ENCODE measurements at places on chromosomes 2 and 18.

- DNase-seq, result no peak
Observed at GRCh38 chr18:77092104-77093066, 40.2 kb downstream of the MBP start.

DNA sequence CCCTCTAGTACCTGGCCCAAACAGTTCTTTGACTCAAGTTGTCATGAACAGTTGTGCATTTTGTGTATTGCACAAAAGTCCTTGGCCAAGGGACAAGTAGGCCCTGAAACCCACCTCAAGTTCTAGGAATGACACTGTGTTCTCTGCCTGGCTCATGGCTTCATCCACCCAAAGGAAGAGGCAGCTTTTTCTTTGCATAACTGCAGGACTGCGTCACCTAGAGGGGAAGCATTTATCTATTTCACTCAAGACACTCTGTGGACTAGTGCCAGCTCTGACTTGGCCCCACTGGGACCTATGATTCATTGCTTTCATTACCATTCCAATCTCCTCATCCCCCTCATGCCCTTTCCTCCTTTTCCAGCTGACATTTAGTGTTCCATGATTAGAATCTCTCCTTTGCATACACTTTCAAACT, 119.3 kb upstream of the SIX2 start:
- no peak for DNase-seq

DNA sequence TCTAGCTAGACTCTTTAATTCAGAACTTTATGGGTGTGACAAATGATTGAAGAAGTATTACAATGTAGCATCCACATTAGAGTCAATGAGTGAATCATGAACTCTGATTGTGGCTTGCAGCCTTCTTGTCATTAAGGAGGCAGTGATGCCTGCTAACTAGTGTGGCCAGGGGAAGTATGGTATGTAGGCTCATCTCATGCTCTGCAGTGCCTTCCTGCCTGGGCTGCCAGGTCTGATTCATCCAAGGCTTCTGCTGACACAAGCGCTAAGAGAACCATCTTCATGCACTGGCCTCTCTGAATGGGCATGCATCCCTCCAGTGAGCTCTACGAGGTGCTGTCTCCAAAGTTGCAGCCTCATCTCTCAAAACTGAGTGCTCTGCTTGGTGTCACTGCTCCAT, 144.3 kb downstream of the MTCL1 start:
- no peak for DNase-seq

DNA sequence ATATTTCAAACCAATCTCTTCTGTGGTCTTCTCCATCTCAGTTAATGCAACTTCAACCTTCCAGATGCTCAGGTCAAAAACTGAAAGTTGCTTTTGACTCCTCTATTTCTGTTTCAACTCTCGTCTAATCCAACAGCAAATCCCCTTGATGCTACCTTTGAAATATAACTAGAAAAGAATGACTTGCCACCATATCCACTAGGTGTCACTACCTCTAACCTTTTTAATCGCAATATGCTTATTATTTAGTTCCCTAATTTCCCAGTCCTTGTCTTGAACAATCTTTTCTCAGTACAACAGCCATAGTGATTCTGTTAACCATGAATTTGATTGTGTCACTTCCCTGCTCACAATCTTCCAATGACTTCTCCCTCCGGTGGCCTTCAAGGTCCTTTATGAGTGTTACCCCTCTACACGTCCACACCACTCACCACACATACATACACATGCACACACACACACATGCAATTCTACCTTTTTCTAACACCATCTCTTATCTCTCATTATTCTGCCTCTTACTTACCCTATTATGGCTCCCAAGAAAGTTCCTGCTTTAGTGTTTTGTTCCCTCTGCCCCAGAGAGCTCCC, 245.5 kb upstream of the KCNJ3 start:
- DNase-seq, result no peak

- DNase-seq, result no peak
Observed at GRCh38 chr2:95344656-95345055, 47.5 kb downstream of the KCNIP3 start.

DNA sequence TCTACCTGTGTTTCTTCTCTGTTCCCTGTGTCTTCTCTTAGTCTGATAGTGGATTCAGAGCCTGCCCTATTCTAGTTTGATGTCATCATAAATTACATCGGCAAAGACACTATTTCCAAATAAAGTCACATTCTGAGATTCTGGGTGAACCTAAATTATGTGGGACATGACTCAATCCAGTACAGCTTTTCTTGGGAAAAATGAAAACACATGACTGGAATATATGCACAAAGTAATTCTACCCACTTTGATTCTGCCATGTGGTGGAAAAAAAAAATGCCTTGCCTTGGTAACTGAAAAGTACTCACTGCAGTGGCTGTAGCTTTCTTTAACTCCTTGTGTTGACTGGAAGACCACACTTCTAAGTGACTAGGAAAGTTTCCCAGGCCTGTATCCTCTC, 73.7 kb downstream of the LRATD1 start:
- DNase-seq, result no peak

DNA sequence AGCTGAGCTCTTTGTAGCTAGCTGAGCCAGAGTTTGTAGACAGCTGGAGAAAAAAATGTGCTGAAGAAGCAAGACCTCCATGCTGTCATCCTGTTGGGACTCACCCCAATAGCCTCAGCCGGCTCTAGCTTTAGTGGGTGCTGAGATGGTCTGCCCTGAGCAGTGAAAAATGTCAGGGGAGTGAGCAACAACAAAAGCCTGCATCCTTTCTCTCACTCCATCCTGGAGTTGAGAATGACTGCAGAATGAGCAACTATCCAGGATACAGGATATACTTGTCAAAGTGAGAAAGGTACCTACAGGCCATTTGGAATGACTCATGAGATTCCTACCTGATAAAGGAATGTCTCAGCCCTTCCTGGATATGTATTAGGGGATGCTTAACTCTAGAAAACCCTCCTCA, 146.1 kb upstream of the DLX2 start:
- no peak for DNase-seq

DNA sequence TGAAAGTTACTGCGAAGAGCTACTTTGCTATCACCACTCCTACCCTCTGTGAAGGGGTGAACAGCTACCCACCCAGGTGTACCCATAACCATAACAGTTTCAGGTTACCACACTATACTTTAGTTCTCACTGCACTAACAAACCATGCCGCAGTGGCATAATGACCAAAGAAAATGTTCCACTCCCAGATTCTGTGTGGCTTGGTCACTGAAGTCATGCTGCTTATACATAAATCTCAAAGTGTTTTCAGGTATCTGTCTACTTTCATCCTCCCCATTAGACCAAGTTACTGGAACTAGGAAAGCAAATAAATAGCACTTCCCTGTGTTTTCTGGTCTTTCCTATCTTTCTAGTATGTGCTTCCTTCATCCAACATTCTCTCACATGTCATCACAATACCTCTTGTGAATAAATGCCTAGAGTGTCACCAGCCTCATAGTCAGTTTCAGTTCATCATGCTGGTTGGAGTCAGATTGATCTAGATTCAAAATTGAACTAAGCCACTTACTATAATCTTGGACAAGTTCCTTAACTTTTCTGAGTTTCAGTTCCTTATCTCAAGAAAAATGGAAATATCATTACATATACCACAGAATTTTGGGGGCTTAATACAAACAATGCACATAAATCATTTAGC, 293.6 kb downstream of the FSIP2 start:
- no peak for DNase-seq

DNA sequence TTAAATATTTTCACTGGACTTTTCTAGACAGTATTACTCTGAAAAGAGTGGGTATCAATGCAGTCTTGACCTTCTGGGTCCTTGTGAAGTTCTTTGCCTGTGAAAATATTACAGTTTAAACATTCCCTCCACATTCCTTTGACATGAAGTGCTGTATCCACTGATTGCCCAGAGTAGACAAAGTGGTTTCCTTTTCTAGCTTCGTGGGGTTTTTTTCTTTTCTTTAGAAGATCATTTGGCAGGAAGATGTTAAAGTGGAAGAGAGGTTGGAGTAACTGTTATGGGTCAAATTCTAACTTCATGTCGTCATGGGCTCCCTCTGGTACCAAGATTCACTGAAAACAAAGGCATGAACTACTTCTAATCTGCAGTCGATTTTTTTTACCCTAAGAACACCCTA, 496.9 kb downstream of the EPHA4 start:
- no peak for DNase-seq

DNA sequence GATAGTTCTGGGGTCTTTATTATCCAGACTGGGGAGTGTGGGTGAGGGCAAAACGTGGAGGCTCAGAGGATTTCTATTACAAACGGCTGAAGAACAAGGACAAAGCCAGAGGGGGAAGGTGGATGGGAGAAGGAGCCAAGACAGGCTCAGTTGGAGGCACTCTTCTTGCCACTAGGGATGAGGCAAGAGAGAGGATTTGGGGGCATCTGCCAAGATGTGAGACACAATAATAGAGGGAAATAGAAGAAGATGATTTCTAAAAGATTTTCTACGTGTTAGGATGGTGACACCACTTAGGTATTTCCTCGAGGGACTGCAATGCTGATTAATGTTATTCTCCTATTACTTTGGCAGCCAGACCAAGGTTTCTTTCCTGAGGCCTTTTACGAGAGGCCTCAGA, 71.8 kb downstream of the APOB start:
- DNase-seq, result no peak

DNA sequence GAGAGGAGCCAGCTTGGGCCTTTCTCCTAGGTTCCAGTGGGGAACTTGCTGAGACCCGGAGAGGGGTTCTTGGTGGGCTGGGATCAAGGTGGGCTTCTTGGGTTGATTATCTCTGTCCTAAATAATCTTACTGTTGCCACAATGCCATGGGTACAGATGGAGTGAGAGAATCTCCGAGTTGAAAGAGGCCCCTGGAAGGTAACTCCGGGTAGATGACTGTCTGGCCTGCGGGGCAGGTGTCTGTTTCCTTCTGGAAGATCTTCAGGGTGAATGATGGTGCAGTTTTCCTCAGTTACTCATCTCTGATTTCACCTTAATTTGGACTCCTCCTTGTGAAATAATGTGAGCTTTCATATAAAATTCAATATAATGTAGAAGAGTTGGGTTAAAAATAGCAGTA, 159.4 kb downstream of the ACTR3 start:
- DNase-seq, result no peak

GRCh38 chr18:50089702-50090101, 105.2 kb downstream of the MYO5B start:
- DNase-seq, result no peak

DNA sequence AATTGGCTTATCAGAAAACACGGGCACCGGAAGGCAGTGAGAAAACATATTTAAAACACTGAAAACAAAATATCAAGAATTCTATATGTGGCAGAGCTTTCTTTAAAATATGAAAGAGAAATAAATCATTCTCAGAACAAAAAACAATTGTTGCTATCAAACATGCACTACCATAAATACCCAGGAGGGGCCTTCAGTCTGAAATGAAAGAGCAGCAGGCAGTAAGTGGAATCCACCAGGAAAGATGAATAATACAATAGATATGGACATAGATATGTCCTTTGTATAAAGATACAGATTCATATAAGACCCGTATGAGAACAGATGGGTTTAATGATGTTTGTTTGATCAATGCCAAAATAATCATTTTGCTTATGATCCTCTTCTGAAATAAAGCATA, 142.0 kb downstream of the TMEM18 start:
- no peak for DNase-seq

DNA sequence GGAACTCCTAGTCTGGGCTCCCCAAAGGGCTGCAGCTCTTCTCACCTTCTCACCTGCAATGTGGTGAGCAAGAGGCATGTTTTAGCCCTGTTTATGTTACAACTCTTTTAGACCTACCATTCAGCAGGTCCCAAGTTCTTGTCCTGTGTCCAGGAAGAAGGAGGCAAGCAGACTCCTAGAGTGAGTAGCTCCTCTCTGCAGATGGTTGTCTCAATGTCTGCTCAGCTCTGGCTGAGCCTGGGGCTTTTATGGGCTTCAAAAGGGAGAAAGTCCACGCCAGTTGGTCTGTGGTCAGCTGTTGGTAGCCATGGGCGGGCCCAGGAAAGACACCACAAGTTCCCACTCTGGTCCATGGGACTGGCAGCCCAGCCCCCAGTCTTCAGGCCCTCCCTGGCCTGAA, 148.1 kb upstream of the HS6ST1 start:
- DNase-seq, result no peak

DNA sequence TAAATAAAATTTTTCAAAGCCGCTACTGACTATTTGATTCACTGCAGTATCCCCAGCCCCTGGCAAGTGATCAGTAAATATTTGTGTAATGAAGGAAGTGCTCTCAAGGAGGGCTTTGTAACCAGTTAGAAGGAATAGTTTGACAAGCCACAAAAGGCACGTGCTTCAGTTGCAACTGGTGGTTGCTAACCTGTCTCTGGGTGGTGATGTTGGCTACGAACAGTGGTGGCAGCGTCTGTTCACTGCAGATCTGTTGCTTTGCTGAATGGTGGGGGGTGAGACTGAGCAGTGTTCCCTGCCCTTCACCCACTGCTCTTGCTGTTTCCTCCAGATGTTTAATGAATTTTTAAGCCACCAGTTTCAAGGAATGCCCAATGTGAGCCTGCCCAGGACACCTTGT, 73.9 kb upstream of the SIX2 start:
- no peak for DNase-seq

DNA sequence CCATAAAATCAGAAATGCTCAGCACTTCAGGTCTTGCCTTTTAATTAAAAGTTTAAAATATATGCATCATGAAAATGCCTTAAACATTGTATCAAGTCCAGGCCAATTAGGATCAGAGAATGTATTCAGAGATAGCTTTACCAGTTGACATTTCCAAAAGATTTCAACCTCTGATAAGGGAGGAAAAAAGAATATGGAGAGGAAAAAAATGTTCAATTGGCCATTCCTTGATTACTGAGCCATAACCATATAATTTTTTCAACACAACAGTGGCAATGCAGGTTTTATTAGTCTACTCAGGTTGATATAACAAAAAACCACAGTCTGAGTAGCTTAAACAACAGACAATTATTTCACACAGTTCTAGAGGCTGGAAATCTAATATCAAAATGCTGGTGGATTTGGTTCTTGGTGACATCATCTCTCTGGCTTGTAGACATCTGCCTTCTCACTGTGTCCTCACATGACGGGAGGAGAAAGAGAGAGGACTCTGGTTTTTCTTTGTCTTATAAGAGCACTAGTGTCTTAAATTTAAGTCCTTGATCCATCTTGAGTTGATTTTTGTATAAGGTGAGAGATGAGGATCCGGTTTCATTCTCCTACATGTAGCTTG, 111.9 kb downstream of the IRS1 start:
- DNase-seq, result no peak

DNA sequence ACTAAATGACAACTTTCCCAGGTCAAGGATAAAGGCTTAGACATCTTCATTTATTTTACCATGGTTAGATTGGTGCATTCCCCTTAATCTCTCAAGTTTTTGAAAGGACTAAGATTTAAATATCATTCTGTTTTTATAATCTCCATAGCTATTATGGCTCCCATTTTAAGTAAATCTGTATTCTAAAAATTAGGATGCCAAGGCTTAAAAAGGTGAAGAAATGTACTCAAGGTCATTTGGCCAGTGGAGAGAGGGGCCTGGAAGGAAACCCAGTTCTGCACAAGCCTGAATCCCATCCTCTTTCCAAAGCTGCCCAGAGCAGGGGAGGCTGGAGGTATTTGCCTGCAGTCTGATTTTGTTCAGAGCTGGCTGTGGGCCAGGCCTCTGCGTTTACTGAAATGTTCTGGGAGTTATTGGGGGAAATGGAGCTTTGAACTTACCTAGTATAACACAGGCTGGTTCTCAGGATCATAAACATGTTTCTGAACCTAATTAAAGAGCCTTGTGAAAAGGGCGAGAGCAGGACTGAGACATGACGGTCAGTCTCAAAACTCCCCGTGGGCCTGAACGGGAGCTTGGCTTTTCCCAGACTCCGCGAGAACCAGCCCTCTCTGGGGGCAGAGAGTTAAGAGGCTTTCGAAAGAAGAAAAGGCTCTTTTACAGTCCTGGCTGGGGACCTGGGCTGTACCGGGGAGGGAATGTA, 85.6 kb downstream of the DDX1 start:
- DNase-seq, result no peak

- no peak for DNase-seq
Observed at GRCh38 chr2:226771067-226771466, 28.6 kb downstream of the IRS1 start.

Measured in NCI-H2081 treated with DMSO at 0.1 percent for 48 hours (cell line).